Dermis microvascular lymphatic vessel endothelial cell (primary cell): ENCODE measurements at places on chromosomes 6 and 20. TPM values are rescaled to one million over a fixed set of nuclear protein-coding genes. Genes with fewer than 3 reads are reported as not detected.

The CCND3 gene
- 31.3 and 55.6 TPM in 2 replicates for total RNA-seq

The NR2E1 gene
- not detected in 2 replicates for total RNA-seq

The ZNF292 gene
- 11.6 and 16.8 TPM in 2 replicates for total RNA-seq

The LTB gene
- 6.4 and 11.8 TPM in 2 replicates for total RNA-seq

The SNPH gene
- total RNA-seq, result 1.8 and 2.4 TPM in 2 replicates

The PLN gene
- total RNA-seq, result not detected in 2 replicates

The TSHZ2 gene
- total RNA-seq, result 0.77 and 2.1 TPM in 2 replicates

The RHAG gene
- total RNA-seq, result not detected in 2 replicates

The HLA-DPA1 gene
- 3.2 and 6.3 TPM in 2 replicates for total RNA-seq

The BTN1A1 gene
- not detected in 2 replicates for total RNA-seq

The NKAPL gene
- total RNA-seq, result under 0.01 and 0.38 TPM in 2 replicates

The CCN5 gene
- not detected in 2 replicates for total RNA-seq

The MAP7 gene
- 0.51 and 1.0 TPM in 2 replicates for total RNA-seq

The ACTL10 gene
- 1.0 and 1.4 TPM in 2 replicates for total RNA-seq

The BPIFB3 gene
- total RNA-seq, result not detected in 2 replicates

The CYP21A2 gene
- total RNA-seq, result not detected in 2 replicates

The IL17A gene
- total RNA-seq, result not detected in 2 replicates

The DUSP15 gene
- 0.26 and 1.5 TPM in 2 replicates for total RNA-seq

The INSM1 gene
- total RNA-seq, result not detected in 2 replicates

The TMEM244 gene
- total RNA-seq, result not detected in 2 replicates

The FABP7 gene
- total RNA-seq, result not detected in 2 replicates

The BACH2 gene
- total RNA-seq, result 1.5 and 4.3 TPM in 2 replicates

The IL20RA gene
- total RNA-seq, result 0.26 and 1.1 TPM in 2 replicates

The PSORS1C1 gene
- 3.7 and 3.8 TPM in 2 replicates for total RNA-seq

The RBBP8NL gene
- not detected in 2 replicates for total RNA-seq

The SALL4 gene
- total RNA-seq, result 0.26 and 0.63 TPM in 2 replicates

The C20orf204 gene
- total RNA-seq, result 5.8 and 6.3 TPM in 2 replicates

The FARS2 gene
- total RNA-seq, result 23.4 and 26.8 TPM in 2 replicates

The ENPP5 gene
- under 0.01 TPM in 1 of 2 replicates, not detected in the other for total RNA-seq

The CRYBG1 gene
- 4.2 and 7.6 TPM in 2 replicates for total RNA-seq
